Lower lobe of right lung (tissue), 2 donors: ENCODE measurements at places on chromosomes 2 and 18.

- no peak for DNase-seq
Measured at GRCh38 chr18:36829362-36830157, 633 bp downstream of the KIAA1328 start.

DNA sequence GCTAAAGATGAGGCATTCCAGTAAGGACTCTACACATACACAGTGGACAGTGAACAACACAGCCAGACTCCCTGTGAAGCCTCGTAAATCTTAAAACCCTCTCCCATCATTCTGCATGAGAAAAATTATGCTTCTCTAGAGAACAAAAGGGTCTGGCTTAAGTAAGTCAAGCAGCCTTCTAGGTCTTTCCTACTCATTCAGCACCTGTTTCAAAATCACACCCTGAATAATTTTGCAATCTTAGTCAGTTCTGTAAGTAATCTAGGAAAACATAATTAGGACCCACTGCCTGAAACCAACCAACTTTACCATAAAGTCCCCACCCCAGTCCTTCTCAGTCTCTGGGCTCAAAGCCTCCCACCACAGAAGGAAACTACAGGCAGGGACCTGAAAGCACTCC is 19.7 kb downstream of the IAH1 start:
- no peak for DNase-seq

GRCh38 chr18:79871481-79872091 is 73.8 kb downstream of the KCNG2 start:
- no peak for DNase-seq

DNA sequence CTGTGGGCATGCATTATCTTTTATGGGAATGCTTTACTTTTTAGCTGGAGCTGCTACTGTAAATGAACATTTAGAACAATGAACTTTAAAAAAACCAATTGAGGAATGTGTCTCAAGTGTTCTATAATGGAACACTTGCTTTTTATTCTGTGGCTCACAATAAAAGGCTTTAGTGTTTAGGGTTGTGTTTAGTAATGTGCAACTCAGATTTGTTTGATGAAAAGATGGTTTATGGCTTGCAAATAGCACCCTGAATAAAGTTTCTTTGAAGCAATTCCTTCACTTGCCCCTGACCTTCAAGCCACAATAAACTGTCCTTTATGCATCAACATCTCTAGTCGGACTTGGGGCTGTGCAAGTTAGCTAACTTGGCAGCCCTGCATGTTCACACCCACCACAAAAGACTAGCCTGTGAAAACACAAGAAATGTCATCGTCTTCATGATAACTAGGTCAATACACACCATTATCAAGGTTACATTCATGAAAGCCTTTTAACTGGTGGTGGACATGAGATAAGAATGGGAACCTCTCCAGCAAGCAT is 98.7 kb downstream of the MYO1B start:
- no peak for DNase-seq
